ENCODE measurements at places on chromosomes 13 and 19.

DNA sequence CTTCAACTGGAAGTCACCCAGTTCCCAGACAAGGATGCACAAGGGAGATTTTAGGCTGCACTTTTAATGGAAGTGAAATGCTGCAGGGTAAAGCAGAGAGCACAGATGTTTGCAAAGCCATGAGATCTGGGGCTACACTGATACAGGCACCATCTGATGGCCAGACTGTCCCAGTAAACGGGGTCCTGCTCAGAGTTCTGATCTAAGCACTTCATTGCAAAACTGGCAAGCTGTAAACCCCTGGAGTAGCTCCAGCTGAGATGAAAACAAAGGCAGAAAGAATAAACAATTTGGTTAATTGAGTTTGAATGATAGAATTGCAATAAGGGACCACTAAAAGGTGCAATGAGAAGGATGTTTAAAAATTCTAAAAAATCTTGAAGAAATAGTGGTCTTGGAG, 197.1 kb downstream of the OXGR1 start:
- peak; percentile 21 for DNase-seq

DNA sequence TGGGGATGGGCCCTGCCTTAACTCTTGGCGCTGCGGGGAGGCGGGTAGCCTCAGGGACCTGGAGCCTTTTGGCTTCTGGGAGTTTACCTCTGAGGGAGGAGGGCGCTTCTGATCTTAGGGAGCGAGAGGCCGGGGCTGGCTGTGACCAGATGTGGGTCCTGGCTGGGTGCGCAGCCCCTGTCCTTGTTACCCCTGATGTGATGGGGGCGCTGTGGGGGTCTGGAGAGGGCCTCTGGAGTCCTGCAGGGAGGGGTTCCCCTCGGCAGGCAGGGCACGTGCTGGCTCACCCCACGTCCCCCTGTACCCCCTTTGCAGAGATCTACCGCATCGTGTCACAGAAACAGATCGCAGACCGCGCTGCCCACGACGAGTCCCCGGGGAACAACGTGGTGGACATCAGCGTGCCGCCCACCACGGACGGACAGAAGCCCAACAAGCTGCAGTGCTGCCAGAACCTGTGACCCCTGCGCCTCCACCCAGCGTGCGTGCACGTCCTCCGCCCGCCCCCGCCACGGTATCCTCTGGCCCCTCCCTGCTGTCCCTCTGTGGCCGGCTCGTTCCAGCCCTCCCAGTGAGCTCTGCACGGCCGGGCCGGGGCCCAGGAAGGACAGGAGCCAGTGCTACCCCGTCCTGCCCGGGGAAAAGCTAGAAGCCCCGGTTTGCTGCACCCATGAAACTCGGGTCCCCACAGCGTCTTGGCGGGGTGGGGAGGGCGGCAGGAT, 9.8 kb upstream of the MARCHF2 start:
- no peak for DNase-seq

DNA sequence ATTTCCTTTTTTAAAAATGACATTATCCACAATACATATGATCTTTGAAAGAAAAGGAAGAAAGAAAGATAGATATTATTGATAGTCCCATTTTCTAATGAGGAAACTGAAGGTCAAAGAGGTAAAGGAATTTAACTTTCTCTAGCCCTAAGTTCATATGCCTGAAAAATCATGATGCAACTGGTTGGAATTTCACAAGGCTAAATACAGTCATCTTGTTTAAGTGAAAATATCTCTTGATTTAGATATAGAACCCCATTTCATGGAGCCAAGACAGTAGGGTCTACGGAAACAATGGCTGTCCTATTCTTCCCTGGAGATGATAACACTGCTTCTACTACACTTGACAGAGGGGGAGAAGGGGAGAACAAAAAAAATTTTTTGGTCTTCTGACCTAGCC, 366.2 kb downstream of the DNAJC15 start:
- DNase-seq = no peak

DNA sequence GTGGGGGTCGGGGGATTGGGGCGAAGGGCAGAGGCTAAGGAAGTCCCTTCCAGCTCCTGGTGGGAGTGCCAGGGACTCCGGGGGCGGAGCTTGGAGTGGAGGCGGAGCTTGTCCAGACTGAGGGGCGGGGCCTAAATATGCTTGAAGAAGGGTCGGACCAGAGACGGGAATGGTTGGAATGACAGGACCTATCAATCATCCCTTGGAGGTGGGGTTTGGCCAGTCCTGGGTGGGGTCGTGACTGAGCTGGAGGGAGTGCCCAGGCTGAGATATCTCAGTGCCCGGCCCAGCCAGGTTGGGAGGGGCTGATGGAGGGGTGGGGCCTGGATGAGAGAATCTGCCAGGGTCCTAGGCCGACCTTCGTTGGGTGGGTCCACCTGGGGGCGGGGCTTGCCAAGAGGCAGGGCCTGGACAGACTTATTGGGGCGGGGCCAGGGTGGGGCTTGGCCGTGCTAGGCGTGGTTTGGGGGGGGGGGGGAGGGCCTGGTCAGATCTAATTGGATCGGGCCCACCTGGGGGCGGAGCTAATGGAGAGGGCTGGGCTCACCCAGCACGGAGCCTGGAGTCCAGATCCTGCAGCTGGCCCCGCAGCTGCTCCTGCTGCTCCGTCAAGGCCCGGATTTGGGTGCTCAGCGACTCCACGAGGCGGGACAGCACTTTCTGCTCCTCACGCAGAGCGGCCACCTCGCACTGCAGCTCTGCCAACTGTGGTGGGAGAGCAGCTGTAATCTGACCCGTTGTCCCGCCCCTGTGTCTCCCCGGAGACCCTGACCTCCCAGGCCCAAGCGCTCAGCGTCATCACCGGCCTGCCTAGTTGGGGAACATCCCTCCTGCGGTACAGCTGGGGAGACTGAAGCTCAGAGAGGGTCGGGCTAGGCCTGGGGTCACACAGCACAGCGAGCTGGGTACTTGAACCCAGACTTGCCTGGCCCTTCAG, 2.6 kb upstream of the WIZ start:
- DNase-seq = no peak

DNA sequence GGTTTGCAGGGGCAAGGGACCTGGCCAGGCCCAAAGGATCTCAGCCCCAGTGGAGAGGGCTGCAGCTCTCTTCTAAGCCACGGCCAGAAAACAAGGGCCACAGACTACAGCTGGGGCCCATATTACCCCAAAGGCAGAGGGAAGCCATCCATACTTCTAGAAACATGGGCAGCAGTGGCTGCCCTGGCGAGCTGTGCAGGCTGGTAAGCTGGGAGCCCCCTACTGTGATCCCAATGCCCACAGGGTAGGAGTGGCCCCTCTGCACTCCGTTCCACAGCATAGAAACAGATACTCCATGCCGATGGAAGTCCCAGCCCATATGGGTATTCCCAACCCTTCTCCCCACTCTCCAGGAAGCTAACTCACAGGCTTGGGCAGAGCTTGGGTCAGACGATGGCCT, 25.1 kb downstream of the VSTM2B start:
- no peak for DNase-seq

GRCh38 chr13:51793570-51794271, 10.2 kb downstream of the DHRS12 start:
- DNase-seq = no peak

GRCh38 chr19:51024924-51025323, 1.5 kb downstream of the KLK11 start:
- no peak for DNase-seq

- DNase-seq = no peak
Observed at GRCh38 chr19:5234412-5234811, 106.2 kb downstream of the PTPRS start.

DNA sequence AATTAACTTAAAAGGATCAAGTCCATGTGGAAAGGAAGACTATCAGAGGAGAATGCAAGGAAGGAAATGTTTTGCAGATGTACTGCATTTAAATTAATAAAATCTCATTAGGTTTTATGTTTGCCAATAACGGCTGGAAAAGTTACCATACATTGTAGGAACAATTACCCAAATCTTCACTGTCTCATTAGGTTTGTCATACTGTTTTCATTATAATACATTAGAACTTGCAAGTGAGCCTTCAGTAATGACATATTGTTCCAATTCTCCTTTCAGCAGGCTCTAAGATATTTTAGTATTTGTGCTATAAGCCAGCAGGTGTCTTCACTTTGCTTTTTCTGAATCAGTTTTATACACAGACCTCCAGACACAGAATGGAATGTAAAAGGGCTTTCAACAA, 661.6 kb upstream of the KLHL1 start:
- DNase-seq = no peak

DNA sequence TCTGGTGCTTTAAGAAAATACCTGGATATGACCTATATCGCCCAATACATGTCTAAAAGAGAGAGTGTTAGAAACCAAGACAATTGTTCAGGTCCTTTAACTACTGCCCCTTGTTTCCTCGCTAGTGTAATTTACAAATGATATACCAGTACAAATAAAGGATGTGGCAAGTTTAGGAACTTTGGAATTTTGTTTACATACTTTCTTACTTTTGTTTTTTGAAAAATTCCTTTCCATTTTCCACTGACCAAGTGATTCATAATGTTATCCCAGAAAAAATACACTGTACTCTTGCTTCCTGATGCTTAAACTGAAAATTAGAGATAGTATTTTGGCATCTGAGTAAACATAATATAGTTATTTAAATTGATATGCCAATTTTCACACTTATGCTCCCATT, 96.8 kb upstream of the CSNK1A1L start:
- no peak for DNase-seq

GRCh38 chr13:101262306-101262705, 154.0 kb downstream of the NALCN start:
- no peak for DNase-seq

- DNase-seq = no peak
Observed at GRCh38 chr13:29165840-29166239, 345.7 kb downstream of the MTUS2 start.

DNA sequence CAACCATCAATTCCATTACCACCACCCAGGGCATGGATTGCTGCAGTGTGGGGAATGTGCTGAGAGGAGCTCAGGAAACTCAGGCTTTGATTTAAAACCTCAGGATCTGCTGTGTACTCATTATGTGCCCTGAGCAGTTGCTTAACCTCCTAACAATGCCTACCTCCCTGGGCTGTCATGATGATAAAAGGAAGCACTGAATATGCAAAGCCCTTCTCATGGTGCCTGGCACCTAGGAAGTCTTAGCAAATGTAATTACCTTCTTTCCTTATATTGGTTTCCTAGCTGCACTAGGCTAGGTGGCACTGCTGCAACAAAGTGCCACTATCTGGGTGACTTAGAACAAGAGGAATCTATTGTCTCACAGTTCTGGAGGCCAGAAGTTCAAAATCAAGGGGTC, 62.2 kb downstream of the KCTD12 start:
- DNase-seq = no peak

DNA sequence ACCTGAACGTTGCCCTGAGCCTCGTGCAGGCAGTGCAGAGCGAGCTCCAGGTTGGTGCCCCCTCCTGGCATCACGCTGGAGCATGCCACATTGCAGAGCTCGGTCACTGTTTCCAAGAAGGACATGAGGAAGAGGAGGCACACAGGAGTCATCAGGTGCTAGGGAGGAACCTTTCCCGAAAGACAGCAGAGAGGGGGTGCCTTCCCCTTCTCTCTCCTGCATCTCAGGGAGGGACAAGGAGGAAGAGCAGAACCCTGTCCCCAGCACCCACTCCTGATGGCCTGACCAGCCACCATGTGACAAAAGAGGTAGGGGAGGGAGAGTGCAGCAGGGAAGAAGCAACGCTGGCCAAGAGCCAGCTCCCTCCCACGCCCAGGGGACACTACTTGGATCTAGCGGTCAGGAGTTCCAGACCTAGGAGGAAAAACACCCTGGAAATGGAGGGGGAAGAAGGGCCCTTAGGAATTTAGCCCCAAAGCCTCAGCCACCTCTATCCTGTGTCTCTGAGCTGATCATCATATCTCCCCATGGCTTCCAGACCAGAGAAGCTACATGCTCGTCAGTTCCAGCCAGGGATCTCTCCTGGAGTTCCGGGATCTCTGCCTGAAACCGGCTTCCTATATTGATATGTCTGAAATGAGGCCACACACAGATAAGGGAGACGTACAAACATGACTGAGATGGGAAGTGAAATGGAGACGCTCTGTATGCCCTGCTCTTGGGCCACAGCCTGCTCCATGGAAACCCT, 17.0 kb upstream of the NAPA start:
- DNase-seq = no peak

GRCh38 chr13:46383383-46383782, 3.7 kb downstream of the RUBCNL start:
- no peak for DNase-seq

GRCh38 chr13:35621989-35622388, 145.5 kb upstream of the MAB21L1 start:
- DNase-seq = no peak

GRCh38 chr13:77386880-77387606, 60.1 kb upstream of the MYCBP2 start:
- no peak for DNase-seq

DNA sequence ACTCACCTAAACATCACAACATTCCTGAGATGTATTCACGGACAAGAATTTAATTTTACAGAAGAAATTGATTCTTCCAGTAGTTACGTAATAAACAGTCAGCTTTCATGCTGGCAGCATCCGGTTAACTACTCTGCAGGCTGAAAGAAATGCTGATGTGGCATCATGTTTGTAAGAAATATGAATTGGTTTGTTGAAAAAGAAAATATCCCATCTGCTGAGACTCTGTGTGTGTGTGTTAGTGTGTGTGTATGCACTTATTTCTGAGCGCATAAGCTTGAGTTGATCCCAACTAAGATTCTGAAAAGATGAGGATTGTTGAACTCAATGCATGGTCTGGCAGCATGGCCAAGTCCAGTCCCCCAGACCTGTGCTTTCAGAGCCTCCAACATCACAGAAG, 74.3 kb upstream of the FAM216B start:
- DNase-seq = no peak

GRCh38 chr13:110651726-110652230, 36.4 kb downstream of the NAXD start:
- no peak for DNase-seq

DNA sequence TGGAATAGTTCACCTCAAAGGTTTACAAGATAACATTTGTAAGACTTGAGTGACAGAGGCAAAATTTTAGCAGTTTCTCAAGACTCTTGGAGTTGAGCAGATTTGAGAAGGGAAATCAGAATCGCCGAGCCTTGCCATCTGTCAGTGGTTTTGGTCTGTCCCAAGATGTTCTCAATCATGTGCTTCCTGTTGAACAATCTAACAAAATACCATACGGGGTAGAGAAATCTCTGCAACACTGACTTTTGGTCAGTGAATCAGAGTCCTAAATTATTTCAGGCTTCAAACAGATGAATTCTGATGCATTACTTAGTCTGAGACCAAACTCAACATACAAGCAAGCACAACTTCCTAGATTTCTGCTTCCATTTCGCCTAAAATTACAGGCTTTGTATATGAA, 3.8 kb downstream of the KCTD12 start:
- peak; percentile 19 for DNase-seq

GRCh38 chr13:41139296-41139966, 6.8 kb upstream of the KBTBD6 start:
- DNase-seq = no peak

GRCh38 chr13:65508338-65508737, 1721.8 kb downstream of the PCDH9 start:
- no peak for DNase-seq

GRCh38 chr13:28753946-28754345, 35.2 kb upstream of the SLC46A3 start:
- DNase-seq = no peak

- DNase-seq = no peak
Observed at GRCh38 chr19:15780610-15781418, 6.6 kb upstream of the OR10H5 start.

All from NCI-H1694 treated with DMSO at 0.1 percent for 48 hours (cell line).